CD4-positive, alpha-beta T cell treated with Interleukin-15 for 4 hours (primary cell): ENCODE measurements at places on chromosomes 2 and 18.

DNA sequence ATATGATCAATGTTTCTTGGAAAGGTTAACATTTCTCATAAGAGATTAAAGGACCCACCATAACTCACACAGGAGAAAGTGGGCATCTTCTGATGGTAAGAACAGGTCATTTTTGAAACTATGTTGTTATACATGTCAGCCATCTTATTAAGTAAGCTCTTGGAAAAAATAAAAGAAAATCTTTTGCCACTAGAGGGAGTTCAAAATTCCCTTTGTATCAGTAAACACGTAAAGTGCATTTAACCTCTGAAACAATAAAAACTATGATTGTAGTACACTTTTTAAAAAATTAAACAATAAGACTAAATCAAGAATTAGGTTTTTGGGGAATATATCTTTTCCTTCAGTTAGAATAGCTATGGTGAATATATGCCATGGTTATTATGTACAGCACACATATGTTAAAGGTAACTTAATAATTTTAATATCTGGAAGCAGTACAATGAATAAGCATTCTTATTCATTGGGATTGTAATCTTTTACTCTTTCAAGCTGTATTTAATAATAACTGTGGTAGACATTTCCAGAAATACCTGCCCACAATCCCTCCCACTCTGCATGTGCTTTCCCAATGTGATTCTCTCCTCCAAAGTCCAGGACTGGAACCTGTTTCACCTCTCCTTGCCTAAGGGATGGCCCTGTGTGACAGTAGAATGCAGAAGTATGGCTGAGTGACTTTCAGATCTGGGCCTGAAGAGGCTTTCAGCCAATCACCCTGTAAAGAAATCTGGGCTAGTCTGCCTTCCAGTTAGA lies 64.2 kb downstream of the RBMS1 start:
- DNase-seq: peak; percentile 75

GRCh38 chr2:241821460-241822263 lies 12.7 kb downstream of the NEU4 start:
- DNase-seq: no peak

DNA sequence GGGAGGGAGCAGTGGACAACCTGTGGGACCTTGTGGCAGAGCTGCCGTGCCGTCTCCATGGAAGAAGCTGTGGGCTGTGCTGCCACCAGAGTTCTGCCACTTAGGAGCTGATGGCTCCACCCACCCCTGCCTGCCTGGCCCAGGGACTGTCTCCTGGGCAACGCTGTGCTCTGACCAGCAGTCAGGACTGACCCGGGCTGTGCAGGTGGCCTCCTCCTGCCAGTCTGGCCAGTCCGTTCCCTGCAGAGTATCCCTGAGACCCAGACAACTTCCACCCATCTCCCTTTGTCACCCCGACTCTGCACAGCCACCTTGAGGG lies 12.8 kb downstream of the ASIC4 start:
- no peak for DNase-seq

- DNase-seq: no peak
Measured at GRCh38 chr18:21074336-21075323, 37.0 kb downstream of the ROCK1 start.

DNA sequence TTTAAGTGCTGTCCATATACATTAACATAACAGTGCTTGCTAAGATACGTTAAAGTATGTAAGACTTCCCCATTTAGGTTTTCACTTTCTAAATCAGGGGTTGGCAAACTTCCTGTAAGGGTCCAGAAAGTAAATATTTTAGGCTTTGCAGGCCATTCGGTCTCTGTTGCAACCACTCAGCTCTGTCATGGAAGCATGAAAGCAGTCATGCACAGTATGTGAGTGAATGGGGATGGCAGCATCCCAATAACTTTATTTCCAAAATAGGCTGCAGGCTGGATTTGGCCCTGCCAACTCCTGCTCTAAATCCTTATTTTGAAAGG lies 128.7 kb downstream of the PLA2R1 start:
- no peak for DNase-seq

DNA sequence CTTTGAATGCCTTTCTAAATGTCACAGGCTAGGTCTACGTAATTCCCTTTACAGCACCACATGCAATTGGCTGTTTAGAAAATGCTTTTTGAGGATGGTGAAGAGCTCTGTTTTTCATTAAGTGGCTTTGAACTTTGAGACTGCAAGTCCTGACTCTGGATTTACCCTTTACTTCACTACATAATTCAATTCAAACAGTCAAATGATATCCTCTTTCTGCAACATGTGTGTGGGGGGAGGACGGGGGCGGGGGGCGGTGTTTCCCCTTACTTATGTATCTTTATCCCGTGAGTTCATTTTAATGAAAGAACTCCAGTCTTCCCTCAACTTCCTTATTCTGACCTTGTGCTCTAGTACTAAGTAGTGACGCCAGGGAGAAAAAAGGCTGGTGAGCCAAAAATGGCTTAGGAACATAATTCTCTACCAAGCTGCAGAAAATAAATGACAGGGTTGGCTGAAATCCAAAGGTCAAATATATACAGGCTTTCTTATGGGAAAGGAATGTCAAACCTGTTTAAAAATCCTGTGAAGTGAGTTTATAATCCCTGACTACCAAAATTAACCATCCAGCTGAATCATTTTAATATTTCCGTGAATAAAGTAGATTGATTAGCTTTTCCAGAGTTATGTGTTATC lies 119.6 kb downstream of the SLC8A1 start:
- no peak for DNase-seq

- no peak for DNase-seq
Measured at GRCh38 chr18:4821801-4822200, 366.7 kb upstream of the DLGAP1 start.

DNA sequence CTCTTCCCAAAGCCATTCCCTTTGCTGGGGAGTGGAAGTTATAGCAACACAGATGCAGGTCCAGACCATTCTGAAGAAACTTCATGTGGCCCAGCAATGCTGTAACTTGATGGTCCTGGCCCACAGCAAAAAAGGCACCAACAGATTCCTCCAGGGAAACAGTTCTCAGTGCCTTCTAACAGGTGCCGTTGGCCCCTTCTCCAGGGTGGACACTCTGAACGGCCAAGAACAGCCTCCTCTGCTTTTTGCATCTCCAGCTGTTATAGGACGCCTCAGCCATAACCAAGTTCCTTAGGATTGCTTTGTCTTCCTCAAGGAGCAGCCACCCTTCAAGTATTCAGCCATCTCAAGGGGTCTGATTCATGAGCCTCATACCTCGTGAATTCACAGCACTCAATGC lies 38.0 kb downstream of the MARCO start:
- DNase-seq: no peak

- DNase-seq: no peak
Measured at GRCh38 chr2:232026910-232027309, 65.4 kb downstream of the DIS3L2 start.

- no peak for DNase-seq
Measured at GRCh38 chr2:63840081-63840784, 1.5 kb upstream of the UGP2 start.

DNA sequence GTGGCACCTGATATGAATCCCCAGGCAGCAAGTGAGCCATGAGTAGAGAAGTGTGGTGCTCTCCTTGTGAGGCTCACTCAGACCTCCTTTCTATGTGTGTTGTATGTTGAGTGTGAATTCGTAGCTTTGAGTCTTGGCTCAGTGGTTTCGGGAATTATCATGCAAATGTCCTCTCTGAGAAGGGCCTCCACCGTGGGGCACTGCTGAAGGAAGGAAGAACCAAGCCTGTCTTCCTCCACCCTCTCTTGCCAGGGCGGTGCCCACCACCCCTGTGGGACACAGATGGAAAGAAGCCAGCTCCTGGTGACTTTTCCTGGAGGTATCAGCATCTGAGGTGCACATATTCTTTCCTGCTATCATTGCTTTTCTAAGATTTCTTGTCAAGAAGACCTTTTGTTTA lies 156.1 kb downstream of the MYT1L start:
- DNase-seq: no peak

- no peak for DNase-seq
Measured at GRCh38 chr2:42881732-42882131, 89.3 kb upstream of the HAAO start.

DNA sequence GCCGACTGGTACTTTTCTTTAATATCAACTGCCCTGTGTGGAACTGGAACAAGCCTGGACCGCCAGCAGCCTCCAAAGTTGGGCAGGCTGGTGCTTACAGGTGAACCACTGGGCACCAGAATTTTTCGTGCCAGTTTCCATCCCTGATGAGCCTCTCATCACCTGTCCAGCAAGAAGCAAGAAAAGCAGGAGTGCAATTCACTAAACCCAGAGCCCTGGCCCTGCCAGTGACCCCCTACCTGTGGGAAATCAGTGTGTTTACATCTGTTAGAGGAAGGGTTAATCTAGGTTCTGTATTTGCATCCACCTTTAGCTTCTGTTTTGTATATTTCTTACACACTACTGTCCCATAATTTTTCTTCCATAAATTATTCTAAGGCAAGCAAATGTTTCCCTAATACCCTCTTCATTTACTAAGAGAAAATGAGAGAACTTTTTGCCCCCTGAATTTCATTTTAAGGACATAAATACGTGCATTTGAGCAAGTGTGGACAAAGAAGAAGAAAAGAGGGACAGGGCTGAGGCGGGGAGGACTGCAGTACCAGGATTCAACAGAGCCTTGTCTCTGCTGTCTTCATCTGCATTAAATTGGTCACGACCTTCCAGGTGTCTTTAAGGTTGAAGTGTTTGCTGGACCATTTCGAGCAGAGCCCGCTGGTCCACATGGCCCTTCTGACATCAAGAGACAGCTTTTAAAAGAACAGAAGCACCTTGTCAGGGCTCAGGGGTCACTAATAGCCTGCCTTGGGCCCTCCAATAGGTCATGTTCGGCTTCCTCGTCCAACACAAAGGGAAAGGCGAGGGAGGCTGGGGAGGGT lies 763.1 kb downstream of the BCL11A start:
- no peak for DNase-seq
